ENCODE measurements at places on chromosomes 4 and X.
A peak's percentile ranks its signal among the peaks of the same experiment; 100 is the strongest.

GRCh38 chrX:13024986-13025385, 19.4 kb downstream of the FAM9C start:
- DNase-seq: no peak

DNA sequence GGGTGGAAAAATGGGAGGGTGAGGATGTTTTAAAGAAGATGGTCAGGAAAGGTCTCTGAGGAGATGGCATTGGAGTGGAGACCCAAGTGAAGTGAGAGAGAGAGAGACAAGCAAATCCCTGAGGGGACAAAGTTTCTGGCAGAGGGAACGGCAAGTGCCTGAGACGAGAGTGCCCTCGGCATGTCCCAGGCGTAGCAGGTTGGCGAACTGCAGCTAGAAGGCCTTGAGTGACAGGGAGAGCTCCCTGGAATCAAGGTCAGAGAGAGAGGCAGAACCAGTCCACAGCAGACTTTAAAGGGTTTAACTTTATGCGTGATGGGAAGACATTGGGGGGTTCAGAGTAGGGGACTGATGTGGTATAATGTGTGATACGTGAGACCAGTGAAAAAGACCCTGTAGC, 150.2 kb upstream of the HAND2 start:
- no peak for DNase-seq

- no peak for DNase-seq
These were observed 22.3 kb downstream of the TMPRSS11D start for GRCh38 chr4:67861513-67861912.

DNA sequence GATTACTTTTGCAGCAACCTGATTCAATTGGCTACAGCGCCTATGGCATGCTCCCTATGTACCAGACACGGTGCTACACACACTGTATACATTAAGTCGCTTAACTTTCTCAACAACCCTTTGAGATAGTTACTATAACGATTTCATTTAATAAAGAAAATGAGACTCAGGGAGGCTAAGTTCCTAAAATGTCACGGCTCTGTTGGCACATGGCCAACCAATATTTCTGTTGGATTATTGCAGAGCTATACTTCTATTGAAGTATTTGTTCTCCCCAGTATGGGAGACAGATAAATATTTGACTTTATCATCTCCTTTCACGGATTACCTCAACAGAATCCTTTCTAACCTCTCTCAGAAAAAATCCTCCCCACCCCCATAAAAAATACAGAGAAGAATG, 25.3 kb downstream of the CLNK start:
- DNase-seq: no peak

GRCh38 chr4:83989835-83990234, 453.9 kb downstream of the GPAT3 start:
- DNase-seq: no peak

- DNase-seq: no peak
These were observed 268.5 kb downstream of the ARAP2 start for GRCh38 chr4:35975617-35976355.

DNA sequence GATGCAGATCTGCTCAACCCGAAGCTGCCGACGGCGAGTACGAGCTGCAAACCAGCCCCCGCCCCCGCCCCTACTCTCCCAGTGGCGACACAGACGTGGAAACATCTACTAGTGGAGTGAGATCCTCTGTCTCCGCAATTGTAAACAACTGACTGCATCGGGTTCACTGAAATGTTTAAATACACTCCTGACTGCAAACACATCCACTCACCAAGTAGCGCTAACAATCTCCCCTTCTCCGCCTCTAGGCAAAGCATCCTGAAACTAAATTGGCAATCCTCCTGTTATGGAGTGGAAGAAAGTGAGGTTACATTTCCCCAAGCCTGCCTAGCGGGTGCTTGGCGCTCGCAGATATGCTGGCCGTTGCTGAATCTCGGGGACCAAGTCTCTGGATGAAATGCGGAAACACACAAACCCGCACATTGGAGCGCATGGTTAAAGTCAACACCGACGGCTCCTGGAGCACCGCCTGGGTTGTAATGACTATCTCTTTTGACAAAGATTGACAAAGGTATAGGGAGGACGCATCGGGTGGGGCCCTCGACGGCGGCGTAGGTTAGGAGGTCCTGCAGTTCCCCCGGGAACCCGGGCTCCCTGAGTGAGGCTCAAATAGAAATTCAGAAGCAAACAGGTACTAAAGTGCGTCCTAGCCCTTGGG, 117.0 kb upstream of the TEX13C start:
- DNase-seq: peak; percentile 22

- DNase-seq: no peak
These were observed 4.7 kb downstream of the BLTP1 start for GRCh38 chr4:122156819-122157218.

DNA sequence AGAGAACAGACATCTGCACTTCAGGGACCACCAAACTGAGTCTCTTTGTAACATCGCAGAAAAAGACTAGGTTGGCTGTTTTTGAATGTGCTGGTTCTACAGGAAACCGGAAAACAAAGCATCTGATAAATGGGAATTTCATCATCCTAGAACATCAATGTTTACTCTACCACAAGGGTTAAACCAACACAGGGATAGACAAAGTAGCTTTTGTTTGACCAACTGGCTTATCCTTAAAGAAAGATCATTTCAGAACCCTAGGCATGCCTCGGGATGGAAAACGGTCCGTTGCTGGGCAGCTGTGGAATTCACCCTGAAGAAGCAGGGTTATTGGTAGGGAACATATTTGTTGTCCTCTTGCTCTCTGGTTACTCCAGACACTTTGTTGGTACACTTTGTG, 2355.5 kb upstream of the AGA start:
- no peak for DNase-seq

- DNase-seq: no peak
These were observed 175.1 kb downstream of the PARM1 start for GRCh38 chr4:75107755-75108612.

DNA sequence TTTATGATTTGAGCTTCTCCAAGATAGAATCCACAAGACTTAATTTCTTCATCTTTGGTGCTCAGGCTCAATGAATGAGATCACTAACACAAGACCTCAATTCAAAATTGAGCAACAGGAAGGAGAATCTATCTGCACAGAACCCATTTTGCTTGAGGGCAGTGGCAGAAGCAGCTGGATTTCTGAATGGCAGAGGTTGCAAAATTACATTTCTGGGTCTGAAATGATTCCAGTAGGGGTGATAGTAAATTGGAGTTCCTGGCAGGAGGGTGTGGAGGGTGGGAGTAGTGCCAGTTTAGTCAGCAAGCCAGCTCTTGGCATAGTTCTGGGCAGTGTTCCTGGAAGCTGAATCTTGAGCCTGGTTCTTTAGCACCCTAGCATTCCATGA, 281.1 kb downstream of the SLC7A11 start:
- DNase-seq: peak; percentile 20

DNA sequence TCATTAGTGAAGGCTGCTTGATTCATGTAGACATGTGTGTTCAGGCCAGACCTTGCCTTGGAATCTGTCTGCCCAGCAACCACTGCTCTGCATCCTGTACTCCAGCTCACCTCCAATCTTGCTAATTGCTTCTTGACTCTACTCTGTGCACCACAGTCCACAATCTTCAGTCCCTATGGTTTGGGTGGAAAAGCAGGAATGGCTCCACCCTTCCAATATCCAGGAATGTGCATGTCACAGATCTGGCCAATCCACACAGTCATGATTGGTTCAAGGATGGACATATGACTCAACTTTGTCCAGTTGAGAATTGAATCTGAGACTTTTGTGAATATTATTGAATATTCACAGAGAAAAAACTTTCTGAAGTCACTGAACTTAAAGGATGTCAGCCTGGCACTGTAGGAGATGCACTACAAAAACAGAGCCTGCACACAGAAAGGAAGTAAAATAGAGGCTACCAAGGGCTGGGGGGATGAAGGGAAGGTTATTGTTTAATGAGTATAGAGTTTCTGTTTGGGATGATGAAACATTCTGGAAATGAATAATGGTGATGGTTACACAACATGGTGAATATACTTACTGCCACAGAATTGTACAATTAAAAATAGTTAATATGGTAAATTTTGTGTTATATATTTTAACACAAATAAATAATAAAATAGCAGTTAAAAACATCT, 161.3 kb upstream of the USP38 start:
- DNase-seq: no peak

- no peak for DNase-seq
These were observed 55.3 kb downstream of the SOD3 start for GRCh38 chr4:24850674-24851073.
